ENCODE measurements at places on chromosomes 1 and 21. TPM values are rescaled to one million over a fixed set of nuclear protein-coding genes. Genes with fewer than 3 reads are reported as not detected.

The HES4 gene
- total RNA-seq = 32.3 TPM

The LIPI gene
- total RNA-seq = not detected

The CRP gene
- not detected for total RNA-seq

The CLEC20A gene
- not detected for total RNA-seq

The SELE gene
- 12.0 TPM for total RNA-seq

The MRPL9 gene
- total RNA-seq = 84.4 TPM

The SLFNL1 gene
- 0.69 TPM for total RNA-seq

The F3 gene
- total RNA-seq = 3.5 TPM

The PTAFR gene
- 0.16 TPM for total RNA-seq

The EBNA1BP2 gene
- total RNA-seq = 66.1 TPM

The CTSE gene
- total RNA-seq = not detected

The ATP6V0B gene
- 90.7 TPM for total RNA-seq

The GLIS1 gene
- total RNA-seq = not detected

The PGLYRP4 gene
- total RNA-seq = not detected

The GNAT2 gene
- 0.49 TPM for total RNA-seq

The EXTL1 gene
- total RNA-seq = not detected

The SPRR3 gene
- not detected for total RNA-seq

The SPATA46 gene
- not detected for total RNA-seq

The C1orf226 gene
- total RNA-seq = 0.32 TPM

The KCNJ9 gene
- not detected for total RNA-seq

The SLC5A9 gene
- not detected for total RNA-seq

The KLHDC8A gene
- total RNA-seq = not detected

The KRTAP11-1 gene
- not detected for total RNA-seq

The AMY1A gene
- not detected for total RNA-seq

The TCEA3 gene
- 1.8 TPM for total RNA-seq

The KDF1 gene
- total RNA-seq = not detected

The CD34 gene
- 72.0 TPM for total RNA-seq

The ARHGEF10L gene
- 1.2 TPM for total RNA-seq

The KLHDC7A gene
- not detected for total RNA-seq

The ARID4B gene
- 32.2 TPM for total RNA-seq

The CFHR4 gene
- not detected for total RNA-seq

The TDRD10 gene
- 5.2 TPM for total RNA-seq

The TMEM53 gene
- 2.1 TPM for total RNA-seq

The OR2L8 gene
- 0.31 TPM for total RNA-seq

The OR10J1 gene
- not detected for total RNA-seq

The TAS1R2 gene
- not detected for total RNA-seq

The PTPRU gene
- 7.6 TPM for total RNA-seq

The FTCD gene
- not detected for total RNA-seq

The LPGAT1 gene
- total RNA-seq = 30.6 TPM

Data from bladder microvascular endothelial cell (primary cell).